IPS-NIHi11 (cell line): ENCODE measurements at places on chromosomes 13 and 19.

GRCh38 chr13:40814803-40815202, 25.4 kb downstream of the SLC25A15 start:
- no peak for DNase-seq

GRCh38 chr19:18949858-18950257, 8.8 kb upstream of the HOMER3 start:
- no peak for DNase-seq

GRCh38 chr13:66547685-66548084, 682.5 kb downstream of the PCDH9 start:
- DNase-seq, result no peak

DNA sequence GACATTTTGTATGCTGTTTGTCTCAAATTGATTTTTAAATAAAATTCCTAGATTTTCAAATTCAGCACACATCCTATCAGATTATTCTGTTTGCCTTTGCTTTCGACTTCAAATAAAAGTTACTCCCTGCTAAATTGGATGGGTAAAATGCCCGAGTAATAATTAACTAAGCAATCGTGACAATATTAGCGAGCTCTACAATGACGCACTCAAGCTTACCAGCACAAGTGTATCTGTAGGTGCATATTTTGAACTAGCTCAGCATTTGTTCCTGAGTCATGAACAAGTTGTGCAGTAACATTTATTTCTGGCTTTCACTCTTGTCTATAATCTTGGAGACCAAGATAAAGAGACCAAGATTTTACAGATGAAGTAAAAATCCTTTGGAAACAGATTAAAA, 113.4 kb downstream of the UBL3 start:
- no peak for DNase-seq

DNA sequence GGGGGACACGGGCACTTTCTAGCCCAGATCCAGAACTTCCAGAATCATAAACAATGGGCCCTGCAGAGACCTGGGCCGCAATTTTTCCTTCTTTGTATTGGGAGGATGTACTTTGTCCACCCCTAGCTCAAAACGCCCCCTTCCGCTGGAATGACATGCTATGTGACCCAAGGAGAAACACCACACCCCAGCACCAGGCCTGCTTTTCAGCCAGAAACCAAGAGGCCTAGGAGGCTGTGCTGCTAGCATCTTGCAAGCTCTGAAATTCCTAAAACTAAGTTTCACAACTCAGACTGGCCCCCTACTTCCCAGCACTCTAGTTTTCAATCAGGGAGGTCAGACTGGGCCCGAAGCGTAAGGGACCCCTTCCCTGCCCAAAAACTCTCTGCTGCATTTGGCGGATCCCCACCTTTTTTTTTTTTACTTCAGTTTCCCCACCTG, 538 bp downstream of the LSM4 start:
- peak; percentile 64 for DNase-seq

- DNase-seq, result no peak
Observed at GRCh38 chr13:44652962-44653660, 77.0 kb upstream of the TSC22D1 start.

DNA sequence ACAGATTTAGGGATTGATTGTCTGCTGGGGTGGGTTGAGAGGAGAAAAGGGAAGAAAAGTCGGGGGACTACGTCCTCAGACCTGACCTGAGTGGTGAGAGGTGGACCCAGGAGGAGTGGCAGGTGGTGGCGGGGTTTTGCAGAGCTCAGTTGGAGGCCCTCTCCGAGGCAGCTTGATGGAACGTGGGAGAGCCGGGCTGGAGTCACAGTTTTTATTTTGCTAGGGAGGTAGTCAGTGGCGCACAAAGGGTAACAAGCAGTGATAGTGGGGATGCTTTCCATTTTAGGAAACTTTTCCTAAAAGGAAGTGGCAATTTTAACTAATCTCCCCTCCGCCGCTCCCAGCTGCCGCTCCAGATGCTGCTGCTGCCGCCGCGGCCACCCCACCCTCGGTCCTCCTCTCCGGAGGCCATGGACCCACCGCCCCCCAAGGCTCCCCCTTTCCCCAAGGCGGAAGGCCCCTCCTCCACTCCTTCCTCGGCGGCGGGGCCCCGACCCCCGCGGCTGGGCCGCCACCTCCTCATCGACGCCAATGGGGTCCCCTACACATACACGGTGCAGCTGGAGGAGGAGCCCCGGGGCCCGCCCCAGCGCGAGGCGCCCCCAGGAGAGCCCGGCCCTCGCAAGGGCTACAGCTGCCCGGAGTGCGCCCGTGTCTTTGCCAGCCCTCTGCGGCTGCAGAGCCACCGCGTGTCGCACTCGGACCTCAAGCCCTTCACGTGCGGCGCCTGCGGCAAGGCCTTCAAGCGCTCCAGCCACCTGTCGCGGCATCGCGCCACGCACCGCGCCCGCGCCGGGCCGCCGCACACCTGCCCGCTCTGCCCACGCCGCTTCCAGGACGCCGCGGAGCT, 1.1 kb upstream of the ZNF581 start:
- DNase-seq, result no peak

DNA sequence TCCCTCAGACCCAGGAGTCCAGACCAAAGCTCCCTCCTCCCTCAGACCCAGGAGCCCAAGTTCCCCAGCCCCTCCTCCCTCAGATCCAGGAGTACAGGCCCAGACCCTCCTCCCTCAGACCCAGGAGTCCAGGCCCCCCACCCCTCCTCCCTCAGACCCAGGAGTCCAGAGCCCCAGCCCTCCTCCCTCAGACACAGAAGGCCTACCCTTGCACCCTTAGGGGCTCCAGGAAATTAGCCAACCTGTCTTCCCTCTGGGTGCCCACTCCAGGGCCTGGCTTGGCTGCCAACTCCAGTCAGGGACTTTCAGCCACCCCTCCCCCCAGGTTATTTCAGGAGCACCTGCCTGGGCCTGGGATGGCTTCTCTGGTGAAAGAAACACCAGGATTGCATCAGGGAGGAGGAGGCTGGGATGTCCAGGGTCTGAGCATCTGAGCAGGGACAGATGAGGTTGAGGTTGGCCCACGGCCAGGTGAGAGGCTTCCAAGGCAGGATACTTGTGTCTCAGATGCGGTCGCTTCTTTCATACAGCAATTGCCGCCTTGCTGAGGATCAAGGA, at the start of gene FGF21:
TSS of gene FGF21 (plus strand) at position 441 of the 558 bp plus-strand sequence. CDS start 713 bp downstream, outside the sequence.
- no peak for DNase-seq

DNA sequence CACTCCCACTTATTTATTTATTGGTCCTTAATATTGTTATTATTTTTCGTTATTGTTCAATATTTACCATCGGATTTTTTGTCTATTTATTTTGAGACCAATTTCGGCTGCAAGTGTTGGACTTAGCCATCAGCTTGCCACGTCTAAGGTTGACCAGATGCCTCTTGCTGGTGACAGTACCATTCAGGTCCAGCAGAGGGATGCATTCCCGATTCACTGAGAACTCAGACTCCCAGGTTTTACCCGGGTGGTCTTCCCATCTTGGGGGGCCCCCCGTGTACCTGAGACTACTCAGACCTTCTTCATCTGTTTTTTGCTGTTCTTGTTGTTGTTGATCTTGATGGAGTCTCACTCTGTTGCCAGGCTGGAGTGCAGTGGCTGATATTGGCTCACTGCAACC, 1435.2 kb downstream of the UQCRFS1 start:
- peak; percentile 14 for DNase-seq

- no peak for DNase-seq
Observed at GRCh38 chr13:109862627-109863026, 76.2 kb upstream of the IRS2 start.

- DNase-seq, result no peak
Observed at GRCh38 chr13:35694549-35695447, 218.3 kb upstream of the MAB21L1 start.

- no peak for DNase-seq
Observed at GRCh38 chr19:54875506-54875905, 1.5 kb downstream of the FCAR start.

GRCh38 chr13:111317571-111318345, 2.7 kb upstream of the TEX29 start:
- DNase-seq, result no peak

GRCh38 chr13:74251778-74252519, 117.7 kb upstream of the KLF12 start:
- DNase-seq, result no peak

GRCh38 chr13:66984241-66984640, 245.9 kb downstream of the PCDH9 start:
- DNase-seq, result no peak

DNA sequence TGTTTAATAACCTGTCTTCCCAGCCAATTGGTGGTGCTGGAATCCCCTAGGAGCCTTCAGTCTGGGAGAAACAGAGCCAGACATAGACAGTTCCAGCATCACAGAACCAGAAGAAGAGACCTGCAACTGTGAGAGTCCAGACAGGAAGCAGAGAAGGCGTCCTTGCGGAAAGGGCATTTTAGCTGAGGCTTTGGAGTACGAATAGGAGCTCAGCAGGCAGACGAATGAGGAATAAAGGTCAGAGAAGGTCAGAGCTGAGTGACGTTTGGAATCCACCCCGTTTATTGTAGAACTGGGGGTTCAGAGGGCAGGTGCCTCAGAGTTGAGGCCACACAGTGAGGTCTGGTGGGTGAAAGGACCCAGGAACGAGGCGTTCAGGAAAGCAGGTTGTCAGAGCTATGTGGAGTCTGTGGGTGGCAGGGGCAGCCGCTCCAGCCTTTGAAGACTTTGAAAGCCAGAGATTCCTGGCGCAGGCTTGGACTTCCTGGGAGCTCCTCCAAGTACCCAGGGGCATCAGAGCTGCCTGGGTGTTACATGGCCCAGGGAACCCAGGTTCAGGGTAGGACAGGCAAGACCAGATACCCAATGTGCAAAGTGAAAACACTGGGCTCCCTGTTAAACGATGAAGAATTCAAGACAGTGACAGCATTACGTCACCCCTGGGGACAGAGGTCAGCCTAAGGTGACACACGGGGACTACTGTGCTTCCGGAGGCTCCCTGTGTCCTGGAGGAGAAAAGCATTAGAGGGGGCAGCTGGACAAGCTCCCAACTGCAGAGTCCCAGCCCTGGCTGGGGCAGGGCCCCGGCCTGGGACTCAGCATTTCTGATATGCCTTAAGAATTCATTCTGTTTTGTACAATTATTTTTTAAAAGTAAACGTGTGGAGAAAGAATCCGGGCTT, 5.5 kb downstream of the ARRDC2 start:
- no peak for DNase-seq

GRCh38 chr19:39263912-39264305, 4.3 kb upstream of the IFNL2 start:
- peak; percentile 38 for DNase-seq

DNA sequence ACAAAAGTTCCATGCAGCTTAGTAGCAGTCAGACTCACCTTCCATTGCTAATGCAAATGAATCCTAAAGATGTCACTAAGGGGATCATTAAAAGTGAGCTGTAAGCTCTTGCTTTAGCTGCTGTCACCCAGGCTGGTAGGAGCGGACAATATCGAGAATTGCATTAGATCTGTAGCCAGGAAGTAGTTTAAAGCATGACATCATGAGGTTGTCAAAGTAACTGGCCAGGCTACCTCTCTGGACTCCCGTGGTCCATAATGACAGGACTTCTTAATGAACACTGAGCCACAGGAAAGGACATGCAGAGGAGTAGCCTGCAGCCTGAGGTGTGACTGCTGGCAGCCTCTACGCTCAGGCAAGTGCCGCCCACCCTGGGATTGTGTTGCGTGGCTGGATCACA, 522.3 kb upstream of the NBEA start:
- no peak for DNase-seq
